ENCODE measurements at places on chromosomes 7 and 10.
A peak's percentile ranks its signal among the peaks of the same experiment; 100 is the strongest.

DNA sequence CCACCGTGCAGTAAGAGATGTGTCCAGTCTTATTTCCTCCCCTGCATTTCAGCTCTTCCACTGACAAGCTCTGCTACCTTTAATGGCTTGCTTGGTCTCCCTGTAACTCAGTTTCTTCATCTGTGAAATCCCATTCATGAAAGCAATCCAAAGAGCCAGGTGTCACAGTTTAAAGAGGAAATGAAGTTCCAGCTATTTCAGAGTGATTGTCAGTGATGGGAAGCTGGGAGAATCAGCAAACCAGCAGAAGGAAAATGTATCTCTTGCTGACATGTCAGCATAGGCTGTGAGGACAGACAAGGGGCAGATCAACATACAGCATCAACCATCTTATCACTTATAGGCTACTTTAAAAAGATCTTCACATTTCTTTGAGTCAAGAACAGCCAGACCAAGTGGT lies 445.3 kb downstream of the ADRA2A start:
- DNase-seq = no peak

- no peak for DNase-seq
Observed at GRCh38 chr7:2729893-2730716, 42.1 kb downstream of the AMZ1 start.

- no peak for DNase-seq
Observed at GRCh38 chr10:6199131-6199733, 3.5 kb upstream of the PFKFB3 start.

- peak; percentile 89 for DNase-seq
Observed at GRCh38 chr10:93199191-93199751, 125.6 kb downstream of the CYP26A1 start.

- DNase-seq = no peak
Observed at GRCh38 chr7:92785923-92786322, 50.5 kb downstream of the CDK6 start.

DNA sequence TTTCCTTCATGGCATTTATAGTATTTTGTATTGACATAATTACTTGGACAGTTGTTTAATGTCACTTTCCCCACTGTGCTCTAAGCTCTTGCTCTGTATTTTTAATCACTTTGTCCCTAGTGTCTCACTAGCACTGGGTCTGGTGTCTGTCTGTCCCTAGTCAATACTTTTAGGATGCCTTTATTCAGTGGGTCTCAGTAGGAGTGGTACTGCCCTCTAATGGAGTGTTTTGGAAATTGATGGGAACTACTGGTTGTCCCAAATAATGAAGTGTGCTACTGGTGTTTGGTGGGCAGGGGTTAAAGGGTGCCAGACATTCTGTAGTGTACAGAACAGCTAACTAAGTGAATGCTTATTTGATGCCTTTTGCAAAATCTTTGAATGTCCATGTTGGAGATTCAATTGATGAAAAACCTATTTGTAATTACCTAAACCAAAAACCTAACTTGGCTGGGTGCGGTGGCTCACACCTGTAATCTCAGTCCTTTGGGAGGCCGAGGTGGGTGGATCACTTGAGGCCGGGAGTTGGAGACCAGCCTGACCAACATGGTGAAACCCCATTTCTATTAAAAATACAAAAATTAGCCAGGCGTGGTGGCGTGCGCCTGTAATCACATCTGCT lies 33.3 kb downstream of the CDK14 start:
- DNase-seq = peak; percentile 63

DNA sequence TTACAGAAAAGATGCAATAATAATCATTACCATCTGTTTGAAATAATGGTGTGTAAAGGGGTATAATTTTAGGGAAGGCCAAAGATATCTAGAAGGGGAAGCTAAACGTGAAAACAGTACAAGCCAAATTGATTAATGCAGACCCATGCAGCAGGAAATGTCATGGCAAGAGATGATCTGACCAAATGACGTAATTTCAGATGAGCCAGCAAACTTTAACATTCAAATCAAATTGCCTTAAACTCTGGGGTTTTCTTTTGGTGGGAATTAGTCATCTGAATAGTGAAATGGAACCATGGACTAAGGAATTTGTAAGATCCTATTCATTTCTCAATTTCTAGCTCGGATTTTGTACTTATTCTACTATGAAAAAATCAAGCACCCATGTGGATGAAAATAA lies 21.4 kb upstream of the SCIN start:
- DNase-seq = peak; percentile 48

GRCh38 chr7:78510580-78511188 lies 712.1 kb downstream of the PHTF2 start:
- peak; percentile 71 for DNase-seq

GRCh38 chr7:15780271-15780670 lies 93.8 kb upstream of the MEOX2 start:
- peak; percentile 85 for DNase-seq

GRCh38 chr7:123570390-123571182 lies 13.0 kb upstream of the NDUFA5 start:
- no peak for DNase-seq

Data from fibroblast of skin of scalp (primary cell).